ENCODE measurements at places on chromosomes 2 and 18.

DNA sequence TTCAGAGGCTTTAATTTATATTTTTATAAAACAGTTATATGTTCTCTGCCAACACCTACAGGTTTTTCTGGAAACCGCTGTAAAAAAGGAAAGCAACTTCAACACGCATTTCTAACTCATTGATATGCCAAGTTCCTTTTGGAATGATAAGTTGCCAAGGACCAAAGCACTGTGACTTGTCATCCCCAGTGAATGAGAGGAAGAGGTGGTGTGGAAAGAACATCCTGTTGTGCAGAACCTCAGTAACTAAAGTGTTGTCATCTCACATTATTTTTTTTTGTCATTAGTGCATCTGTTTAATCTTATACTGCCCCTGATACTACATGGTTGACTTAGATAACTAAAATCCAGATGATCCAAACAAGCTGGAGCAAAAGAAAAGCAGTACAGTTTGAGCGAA, 96.0 kb upstream of the NEUROD1 start:
- no peaks in the 10 kb centered on the region for H3K4me1 ChIP-seq
- H3K4me3 ChIP-seq, result no peak overlapping the region
- no peaks in the 10 kb centered on the region for H3K27me3 ChIP-seq
- no peak overlapping the region for H3K27ac ChIP-seq

GRCh38 chr2:60633615-60634014, 80.2 kb upstream of the BCL11A start:
- H3K4me3 ChIP-seq, result no peak overlapping the region
- peaks cover 8% of the 10 kb centered on the region for H3K27me3 ChIP-seq
- H3K27ac ChIP-seq, result no peak overlapping the region
- H3K4me1 ChIP-seq, result no peaks in the 10 kb centered on the region

- H3K4me3 ChIP-seq, result no peak overlapping the region
- no peaks in the 10 kb centered on the region for H3K4me1 ChIP-seq
- no peaks in the 10 kb centered on the region for H3K36me3 ChIP-seq
- H3K27me3 ChIP-seq, result peaks cover 5% of the 10 kb centered on the region
- H3K27ac ChIP-seq, result no peak overlapping the region
Measured at GRCh38 chr2:146748046-146748445, 1096.8 kb upstream of the ACVR2A start.

GRCh38 chr18:63083020-63083531, 236.5 kb downstream of the BCL2 start:
- no peaks in the 10 kb centered on the region for H3K27me3 ChIP-seq
- no peak for DNase-seq
- no peak overlapping the region for H3K4me3 ChIP-seq
- H3K27ac ChIP-seq, result no peak overlapping the region

DNA sequence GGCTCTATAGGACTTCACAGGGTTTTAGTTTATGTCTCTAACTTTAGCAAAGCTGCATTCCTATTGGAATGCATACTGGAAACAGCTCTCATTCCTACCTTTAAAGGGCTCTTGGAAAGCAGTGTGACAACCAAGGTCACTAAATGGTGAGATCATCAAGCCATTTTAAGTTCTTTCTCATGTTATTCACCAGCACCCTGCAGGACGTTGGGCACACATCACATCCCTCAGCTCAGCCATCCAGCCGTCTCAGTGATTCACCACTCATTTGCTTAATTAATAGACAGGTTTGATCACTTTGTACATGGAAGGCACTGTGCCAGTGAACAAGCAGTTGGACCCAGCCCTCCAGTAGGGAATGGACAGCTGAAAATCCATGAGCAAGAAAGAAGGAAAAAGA, 32.2 kb upstream of the RBM44 start:
- peaks cover 13% of the 10 kb centered on the region for H3K36me3 ChIP-seq
- peaks cover 20% of the 10 kb centered on the region for H3K4me1 ChIP-seq
- H3K27me3 ChIP-seq, result no peaks in the 10 kb centered on the region

DNA sequence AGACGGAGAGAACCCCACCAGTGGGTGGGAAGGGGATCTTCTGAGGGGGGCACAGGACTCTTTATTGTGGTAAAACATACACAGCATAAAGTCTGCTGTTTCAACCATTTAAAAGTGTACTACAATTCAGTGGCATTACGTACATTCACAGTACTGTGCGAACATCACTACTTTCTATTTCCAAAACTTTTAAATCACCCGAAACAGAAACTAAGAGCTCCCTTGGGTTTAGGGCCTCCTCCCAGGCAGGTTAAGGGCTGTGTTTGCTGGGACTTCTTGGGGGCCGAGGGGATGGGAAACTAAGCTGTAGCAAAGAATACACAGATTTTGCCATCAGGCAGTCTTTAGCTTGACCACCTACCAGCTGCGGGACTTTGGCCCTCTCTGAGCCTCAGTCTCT, 242.0 kb downstream of the HAUS1 start:
- H3K27me3 ChIP-seq, result no peaks in the 10 kb centered on the region
- DNase-seq, result no peak
- peaks cover 19% of the 10 kb centered on the region for H3K4me1 ChIP-seq
- H3K4me3 ChIP-seq, result no peak overlapping the region

DNA sequence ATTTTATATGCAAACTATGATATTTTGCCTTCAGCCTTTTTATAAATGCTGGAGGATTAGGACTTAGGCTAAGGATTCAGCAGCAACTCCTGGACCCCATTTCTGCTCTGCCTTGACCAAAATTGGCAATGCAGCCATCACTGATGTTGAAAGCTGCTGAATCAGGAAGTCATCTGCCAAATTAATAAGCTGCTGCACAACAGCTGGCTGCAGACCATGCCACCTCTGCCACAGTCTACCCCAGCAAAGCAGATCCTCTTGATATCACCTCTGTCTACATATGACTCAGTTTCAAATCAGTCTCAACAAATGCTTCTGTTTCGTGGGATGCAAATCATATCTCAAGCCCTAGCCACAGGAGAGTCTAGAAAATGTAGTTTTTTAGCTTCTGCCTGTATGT, 7.1 kb upstream of the SOS1 start:
- H3K36me3 ChIP-seq, result no peaks in the 10 kb centered on the region
- no peaks in the 10 kb centered on the region for H3K27me3 ChIP-seq
- peaks cover 6% of the 10 kb centered on the region for H3K4me1 ChIP-seq
- H3K27ac ChIP-seq, result no peak overlapping the region

DNA sequence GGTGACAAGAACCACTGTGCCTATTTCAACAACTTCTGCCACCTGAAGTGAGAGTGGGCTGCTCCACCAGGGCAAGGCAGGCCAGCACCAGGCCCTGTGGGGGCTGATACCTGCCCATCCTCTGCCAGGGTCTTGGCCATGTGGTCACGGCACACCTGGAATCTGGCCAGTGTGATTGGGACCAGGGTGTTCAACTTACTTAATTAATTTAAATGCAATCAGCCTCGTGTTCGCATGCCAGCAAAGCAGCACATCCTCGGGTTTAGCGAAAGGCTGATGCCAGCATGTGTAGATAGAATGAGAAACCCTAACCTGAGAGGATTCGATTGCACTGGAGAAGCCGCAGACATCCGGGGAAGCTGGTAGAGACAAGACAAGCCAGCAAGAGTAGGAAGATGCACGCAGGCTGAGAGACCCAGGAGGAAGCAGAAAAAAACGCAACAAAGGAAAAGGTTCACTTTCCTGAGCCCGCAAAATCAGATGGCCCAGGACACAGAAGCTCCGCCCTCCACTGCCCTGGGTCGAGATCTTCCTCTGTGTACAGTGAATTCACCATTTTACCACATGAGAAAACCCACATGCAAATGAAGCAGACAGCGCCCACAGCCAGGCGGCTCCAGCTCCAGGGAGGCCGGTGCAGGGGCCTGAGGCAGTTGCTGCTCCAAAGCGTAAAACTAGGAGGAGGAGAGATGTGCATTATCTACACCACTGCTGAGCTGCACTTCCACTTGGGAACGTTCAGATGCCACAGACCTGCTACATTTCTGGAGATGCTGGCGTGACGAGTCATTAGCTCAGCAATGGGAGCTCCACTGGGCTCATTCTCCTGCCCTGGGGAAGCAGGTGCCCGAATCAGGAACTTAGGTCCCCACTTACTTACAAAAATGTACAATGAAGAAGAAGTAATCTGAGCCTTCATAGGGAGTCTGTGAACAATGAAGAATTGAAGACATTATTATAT, 92.1 kb downstream of the TMEM18 start:
- DNase-seq, result no peak
- peaks cover 2% of the 10 kb centered on the region for H3K27me3 ChIP-seq
- H3K27ac ChIP-seq, result no peak overlapping the region
- H3K4me3 ChIP-seq, result no peak overlapping the region
- no peaks in the 10 kb centered on the region for H3K4me1 ChIP-seq
- no peaks in the 10 kb centered on the region for H3K36me3 ChIP-seq

GRCh38 chr2:6676776-6677175, 188.9 kb downstream of the CMPK2 start:
- H3K27me3 ChIP-seq, result no peaks in the 10 kb centered on the region
- no peaks in the 10 kb centered on the region for H3K36me3 ChIP-seq
- H3K27ac ChIP-seq, result no peak overlapping the region
- DNase-seq, result no peak

DNA sequence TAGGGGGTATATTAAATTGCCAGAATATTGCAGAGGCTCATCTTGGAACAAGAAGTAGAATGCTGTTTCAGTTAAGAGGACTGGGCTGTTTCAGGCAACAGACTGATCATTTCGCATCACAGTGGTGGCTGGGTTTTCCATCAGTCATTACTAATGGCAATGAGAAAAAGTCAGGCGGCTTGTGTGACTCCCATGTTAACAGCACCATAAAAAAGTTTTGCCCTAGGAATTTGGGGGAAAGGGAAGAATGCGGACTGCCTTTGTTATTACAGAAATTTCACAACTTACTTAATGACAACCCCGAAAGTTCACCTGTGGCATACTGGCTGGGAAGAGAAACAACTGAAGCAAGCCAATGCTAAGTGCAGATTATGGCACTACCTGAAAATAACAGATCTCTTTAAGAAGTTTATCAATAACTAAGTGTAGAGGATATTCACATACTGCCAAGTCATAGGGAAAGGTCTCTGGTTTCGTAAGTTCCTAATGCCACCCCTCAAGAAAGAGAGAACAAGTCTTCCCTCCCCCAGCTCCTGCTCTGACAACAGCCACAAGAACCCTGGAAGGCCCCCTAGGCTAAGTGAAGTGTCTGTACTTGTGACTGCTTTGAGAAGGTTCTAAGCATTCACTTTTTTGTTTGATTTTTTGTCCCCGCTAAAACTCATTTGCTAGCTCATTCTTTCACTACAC, 40.5 kb upstream of the AP1S3 start:
- no peaks in the 10 kb centered on the region for H3K4me1 ChIP-seq
- no peaks in the 10 kb centered on the region for H3K27me3 ChIP-seq
- H3K4me3 ChIP-seq, result no peak overlapping the region
- peaks cover 100% of the 10 kb centered on the region for H3K36me3 ChIP-seq

DNA sequence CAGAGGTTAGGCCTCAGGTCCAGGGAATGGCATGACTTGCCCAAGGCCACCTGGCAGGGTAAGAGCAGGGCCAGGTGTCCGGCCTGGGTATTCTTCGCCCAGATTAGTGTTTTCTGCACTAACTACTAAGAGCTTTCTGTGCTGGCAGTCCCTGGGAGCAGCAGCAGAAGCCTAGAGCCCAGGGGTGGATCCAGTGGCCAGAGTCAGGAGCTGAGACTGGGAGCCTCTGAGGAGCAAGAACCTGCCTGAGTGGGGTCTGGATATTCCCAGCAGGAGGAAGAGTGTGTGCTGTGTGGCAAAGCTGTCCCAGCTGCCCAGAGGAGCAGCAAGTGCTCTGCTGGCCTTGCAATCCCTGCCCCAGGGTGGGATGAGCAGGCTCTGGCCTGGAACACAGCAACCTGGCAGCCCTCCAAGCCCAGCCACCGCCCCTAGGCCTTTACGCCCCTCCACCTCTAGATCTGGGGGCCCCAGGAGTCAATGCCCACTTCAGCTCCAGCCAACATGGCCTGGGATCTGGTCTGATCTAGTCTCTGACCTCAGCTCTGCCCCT, 30.7 kb upstream of the GPAT2 start:
- H3K27me3 ChIP-seq, result no peaks in the 10 kb centered on the region
- H3K36me3 ChIP-seq, result no peaks in the 10 kb centered on the region
- no peaks in the 10 kb centered on the region for H3K4me1 ChIP-seq
- DNase-seq, result no peak
- no peak overlapping the region for H3K27ac ChIP-seq

- H3K27me3 ChIP-seq, result no peaks in the 10 kb centered on the region
- H3K4me3 ChIP-seq, result no peak overlapping the region
Measured at GRCh38 chr2:41313082-41313481, 734.7 kb upstream of the PKDCC start.

DNA sequence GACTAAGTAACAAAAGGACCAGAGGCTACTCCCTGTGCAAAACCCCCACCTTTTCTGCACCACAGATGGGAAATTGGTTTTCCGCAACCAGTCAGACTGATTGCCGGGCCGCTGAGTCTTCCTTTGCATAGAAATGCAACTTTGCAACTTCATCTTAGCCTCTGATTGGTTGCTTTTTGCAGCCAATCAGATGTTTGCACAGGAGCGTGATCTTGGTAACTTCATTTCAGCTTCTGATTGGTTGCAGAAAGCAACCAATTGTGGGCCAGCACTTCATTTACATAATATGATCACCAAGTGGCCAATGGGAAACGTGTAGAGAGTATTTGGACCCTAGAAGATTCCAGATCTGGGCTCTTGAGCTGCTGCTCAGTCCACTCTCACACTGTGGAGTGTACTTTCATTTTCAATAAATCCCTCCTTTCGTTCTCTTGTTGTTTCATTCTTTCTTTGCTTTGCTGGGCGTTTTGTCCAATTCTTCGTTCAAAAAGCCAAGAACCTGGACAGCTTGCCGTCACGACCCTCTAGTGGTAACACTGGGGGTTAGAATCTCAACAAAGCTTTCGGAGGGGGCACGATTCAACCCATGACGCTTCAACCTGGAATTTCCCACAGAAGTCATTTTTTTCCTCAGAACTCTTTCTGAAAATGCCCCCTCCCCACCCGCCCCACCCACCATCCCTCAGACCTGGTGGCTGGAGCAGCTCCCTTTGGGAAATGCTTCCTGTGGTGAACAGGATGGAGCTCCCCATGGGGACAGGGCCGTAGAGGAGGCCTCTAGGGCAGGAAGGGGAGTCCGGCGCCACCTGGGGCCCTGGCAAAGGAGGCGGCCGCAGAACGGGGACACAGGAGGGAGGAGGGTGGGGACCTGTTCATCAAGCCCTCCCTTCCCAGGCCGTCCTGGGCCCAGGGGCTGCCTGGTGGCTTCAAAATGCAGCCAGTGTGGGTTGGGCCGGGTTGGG, 31.8 kb upstream of the KCNF1 start:
- peak overlapping the region; percentile 16 for H3K4me3 ChIP-seq
- H3K27ac ChIP-seq, result peak overlapping the region; percentile 46
- no peak for DNase-seq
- H3K36me3 ChIP-seq, result peaks cover 6% of the 10 kb centered on the region

DNA sequence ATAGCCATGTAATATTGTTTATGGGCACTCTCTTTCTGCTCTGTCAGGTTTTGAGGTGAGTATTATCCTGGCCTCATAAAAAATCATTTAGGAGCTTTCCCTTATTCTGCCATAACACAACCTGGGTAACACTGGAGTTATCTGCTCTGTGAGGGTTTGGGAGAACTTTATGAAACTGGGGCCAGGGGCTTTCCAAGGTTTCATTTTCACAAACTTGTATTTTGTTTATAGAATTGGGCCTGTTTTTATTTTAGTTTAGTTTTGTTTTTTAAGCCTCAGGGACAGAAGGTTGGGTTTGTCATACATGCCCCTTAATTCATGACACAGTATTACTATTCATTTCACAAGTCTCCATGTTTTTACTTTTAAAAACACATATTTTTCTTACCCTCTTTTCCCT, 83.5 kb downstream of the IRS1 start:
- H3K27ac ChIP-seq, result no peak overlapping the region
- no peak overlapping the region for H3K4me3 ChIP-seq
- H3K36me3 ChIP-seq, result no peaks in the 10 kb centered on the region
